ENCODE measurements at places on chromosomes 13 and 19.

DNA sequence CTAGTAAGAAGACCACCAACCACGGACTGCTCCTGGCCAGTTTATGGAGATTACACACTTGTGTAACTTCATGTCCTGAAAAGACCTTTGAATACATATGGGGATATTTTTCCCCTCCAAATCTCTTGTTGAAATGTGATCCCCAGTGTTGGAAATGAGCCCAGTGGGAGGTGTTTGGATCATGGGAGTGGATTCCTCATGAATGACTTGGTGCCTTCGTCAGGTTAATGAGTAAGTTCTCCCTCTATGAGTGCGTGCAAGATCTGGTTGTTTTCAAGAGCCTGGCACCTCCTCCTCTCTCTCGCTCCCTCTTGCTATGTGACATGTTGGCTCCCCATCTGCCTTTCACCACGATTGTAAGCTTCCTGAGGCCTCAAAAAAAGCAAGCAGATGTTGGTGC, 769.0 kb upstream of the SLITRK1 start:
- no peak for DNase-seq

DNA sequence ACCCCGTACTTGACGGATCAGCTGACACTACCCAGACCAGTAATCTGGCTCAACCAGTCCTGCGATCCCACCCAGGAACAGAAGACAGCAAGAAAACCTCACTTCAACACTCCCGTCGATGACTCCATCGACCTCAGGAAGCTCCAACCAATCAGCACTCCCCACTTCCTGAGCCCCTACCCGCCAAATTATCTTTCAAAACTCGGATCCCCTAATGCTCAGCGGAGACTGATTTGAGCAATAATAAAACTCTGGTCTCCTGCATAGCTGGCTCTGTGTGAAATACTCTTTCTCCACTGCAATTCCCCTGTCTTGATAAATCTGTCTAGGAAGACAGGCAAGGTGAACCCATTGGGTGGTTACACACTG, 1.2 kb downstream of the LSM4 start:
- no peak for DNase-seq

GRCh38 chr19:51735759-51736449, 12.1 kb upstream of the HAS1 start:
- DNase-seq = no peak

GRCh38 chr19:56727677-56728076, 56.1 kb upstream of the ZNF835 start:
- no peak for DNase-seq

- DNase-seq = no peak
Measured at GRCh38 chr13:41678249-41678648, 220.9 kb downstream of the RGCC start.

GRCh38 chr13:44660050-44660449, 83.9 kb upstream of the TSC22D1 start:
- no peak for DNase-seq

DNA sequence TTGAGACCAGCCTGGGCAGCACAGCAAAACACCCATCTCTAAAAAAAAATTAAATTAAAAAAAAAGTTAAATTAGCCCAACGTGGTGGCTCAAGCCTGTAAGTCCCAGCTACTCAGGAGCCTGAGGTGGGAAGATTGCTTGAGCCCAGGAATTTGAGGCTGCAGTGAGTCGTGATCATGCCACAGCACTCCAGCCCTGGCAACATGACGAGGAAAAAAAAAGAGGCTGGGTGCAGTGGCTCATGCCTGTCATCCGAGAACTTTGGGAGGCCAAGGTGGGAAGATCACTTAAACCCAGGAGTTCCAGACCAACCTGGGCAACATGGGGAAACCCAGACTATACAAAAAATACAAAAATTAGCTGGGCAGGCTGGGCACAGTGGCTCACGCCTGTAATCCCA, 2.2 kb upstream of the TMEM161A start:
- DNase-seq = no peak

DNA sequence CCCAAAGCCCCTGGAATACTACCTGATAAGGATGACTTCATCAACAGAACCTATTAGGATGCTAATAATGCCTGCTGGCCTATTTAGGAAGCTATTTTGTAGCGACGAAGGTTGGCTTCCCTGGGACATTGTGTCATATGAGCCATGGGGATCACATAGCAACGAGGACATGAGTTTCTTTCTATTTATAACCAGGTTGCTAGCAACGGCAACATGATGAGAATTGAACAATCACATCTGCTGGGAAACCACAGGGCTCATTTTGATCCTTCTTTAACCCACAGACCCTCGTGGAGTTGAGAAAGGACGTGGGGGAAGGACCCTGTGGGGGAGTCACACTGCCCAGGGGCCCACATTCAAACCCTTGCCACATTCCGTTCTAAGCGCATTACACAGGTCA, 172.2 kb downstream of the COL4A1 start:
- no peak for DNase-seq

- no peak for DNase-seq
Measured at GRCh38 chr13:40792284-40793051, 3.1 kb downstream of the SLC25A15 start.
